Cerebellum (tissue), 4 donors: ENCODE measurements at places on chromosomes 5 and 9. TPM values are rescaled to one million over a fixed set of nuclear protein-coding genes. Genes with fewer than 3 reads are reported as not detected.

The SPATA31C1 gene
- not detected for total RNA-seq

The FST gene
- total RNA-seq, result 12.4 TPM

The IL31RA gene
- total RNA-seq, result not detected

The CTXN3 gene
- 2.8 TPM for total RNA-seq

The ANKRD18A gene
- total RNA-seq, result 7.3 TPM

The FOXD4L6 gene
- 0.36 TPM for total RNA-seq

The PCDHB6 gene
- 3.7 TPM for total RNA-seq

The ALDOB gene
- 0.54 TPM for total RNA-seq

The FOXD4L5 gene
- total RNA-seq, result 0.64 TPM

The IFNA21 gene
- total RNA-seq, result not detected

The AFAP1L1 gene
- total RNA-seq, result 6.1 TPM

The PCDHGA9 gene
- total RNA-seq, result 24.6 TPM

The SHISAL2B gene
- total RNA-seq, result not detected

The NADK2 gene
- 43.1 TPM for total RNA-seq

The HBEGF gene
- 7.5 TPM for total RNA-seq

The CDKN2A gene
- not detected for total RNA-seq

The RAB3C gene
- 62.0 TPM for total RNA-seq
